ENCODE measurements at places on chromosomes 16 and 17. TPM values are rescaled to one million over a fixed set of nuclear protein-coding genes. Genes with fewer than 3 reads are reported as not detected.

ZNF598 gene
- 28.5 TPM for total RNA-seq

DNA sequence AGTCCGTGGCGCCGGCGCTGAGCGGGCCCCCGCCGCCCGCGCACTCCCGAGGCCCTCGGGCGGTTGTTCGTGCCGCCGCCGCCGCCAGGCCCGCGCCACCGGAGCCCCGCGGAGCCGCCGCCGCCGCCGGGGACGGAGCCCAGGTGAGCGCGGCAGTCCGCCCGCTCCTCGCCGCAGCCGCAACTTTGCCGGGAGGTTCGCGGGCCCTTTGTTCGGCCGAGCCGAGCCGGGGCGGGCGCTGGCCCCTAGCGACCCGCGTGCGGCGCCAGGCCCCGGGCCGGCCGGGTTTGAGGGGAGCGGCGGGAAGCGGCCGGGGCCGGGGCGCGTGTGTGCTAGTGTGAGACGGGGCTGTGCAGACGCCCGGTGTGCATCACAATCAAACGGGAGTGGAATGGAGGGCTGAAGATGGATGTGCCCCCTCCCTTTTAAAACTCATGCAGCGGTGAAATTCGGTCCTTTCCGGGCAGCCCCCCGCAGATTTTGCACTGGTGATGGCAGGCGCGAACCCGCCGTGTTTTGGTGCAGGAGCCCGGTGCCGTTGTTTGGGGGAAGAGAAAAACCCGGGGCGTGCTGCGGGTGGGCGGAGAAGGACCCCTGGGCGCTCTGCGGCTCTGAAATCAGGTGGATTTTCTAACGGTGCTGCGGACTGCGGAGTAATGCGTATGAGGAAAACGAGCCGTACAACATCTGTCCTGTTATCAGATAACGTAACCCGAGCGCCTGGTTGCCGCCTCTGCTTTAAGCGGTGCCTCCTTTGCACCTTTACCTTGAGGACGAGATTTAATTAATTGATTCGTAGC is 823 bp downstream of the TNRC6C start:
- ATAC-seq: peak; percentile 0

DNA sequence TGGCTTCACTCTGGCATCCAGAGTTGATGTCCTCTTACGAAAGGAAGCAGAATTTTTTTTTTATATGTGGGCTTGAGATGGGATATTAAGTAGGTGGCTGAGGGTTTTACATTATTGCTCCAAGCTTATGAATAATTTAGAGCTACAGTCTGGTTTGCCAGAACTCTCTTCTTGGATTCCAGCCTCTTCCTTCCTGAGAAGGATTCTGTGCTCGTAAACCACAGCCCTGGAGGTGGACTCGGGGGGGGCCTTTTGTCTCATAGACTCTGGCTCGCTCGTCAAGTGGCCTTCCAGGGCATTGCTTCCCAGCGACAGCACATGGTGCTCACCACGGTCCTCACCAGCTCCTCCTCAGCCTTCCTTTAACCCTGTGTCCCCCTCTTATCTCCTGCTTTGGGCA is 43.2 kb downstream of the TMEM11 start:
- no peak for ATAC-seq

DNA sequence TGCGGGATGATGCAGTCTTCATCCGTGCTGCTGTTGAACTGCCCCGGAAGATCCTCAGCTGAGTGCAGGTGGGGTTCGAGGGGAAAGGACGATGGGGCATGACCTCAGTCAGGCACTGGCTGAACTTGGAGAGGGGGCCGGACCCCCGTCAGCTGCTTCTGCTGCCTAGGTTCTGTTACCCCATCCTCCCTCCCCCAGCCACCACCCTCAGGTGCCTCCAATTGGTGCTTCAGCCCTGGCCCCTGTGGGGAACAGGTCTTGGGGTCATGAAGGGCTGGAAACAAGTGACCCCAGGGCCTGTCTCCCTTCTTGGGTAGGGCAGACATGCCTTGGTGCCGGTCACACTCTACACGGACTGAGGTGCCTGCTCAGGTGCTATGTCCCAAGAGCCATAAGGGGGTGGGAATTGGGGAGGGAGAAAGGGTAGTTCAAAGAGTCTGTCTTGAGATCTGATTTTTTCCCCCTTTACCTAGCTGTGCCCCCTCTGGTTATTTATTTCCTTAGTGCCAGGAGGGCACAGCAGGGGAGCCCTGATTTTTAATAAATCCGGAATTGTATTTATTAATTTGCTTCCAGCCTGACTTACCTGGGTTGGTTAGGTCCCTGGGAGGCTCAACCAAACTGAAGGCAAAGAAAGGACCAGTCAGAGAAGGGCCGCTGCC is 5.8 kb downstream of the TRAF4 start:
- ATAC-seq: no peak

- peak; percentile 83 for ATAC-seq
These were observed 224.9 kb downstream of the SEC14L1 start for GRCh38 chr17:77365584-77366186.

- no peak for ATAC-seq
These were observed 6.7 kb downstream of the FOXF1 start for GRCh38 chr16:86517033-86517432.

PRR29 gene
- 1.1 TPM for total RNA-seq

DNA sequence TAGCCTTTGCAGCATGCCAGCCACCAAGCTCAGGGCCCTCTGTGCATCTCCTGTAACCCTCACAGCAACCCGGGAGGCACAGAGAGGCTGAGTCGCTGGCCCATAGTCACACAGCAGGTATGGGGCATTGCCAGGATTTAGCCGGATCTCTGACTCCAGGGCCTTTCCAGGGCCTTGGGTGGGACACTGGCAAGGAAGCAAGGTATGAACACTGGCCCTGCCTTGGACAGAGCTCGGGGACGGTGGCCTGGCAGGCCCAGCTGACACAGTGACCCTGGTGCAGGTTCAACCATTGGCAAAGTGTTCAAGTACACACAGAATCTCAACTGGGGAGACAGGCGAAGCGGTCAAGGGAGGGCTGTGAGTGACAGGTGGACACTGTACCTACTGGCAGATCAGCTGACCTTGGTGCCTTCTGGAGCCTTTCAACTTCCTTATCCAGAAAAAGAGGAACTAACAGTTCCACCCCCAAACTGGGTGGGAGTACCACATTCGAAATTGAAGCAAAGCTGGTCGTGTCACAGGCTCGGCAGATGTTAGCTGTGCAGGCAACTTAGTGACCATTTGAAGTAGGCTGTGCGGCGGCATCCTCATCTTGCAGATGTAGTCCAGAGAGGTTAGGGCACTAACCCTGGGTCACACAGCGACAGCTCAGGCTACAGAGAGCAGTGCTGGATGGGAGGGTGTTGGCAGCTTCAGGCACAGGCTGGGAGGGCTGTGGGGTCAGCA is 287.4 kb downstream of the SEC14L1 start:
- no peak for ATAC-seq

GRCh38 chr17:31580706-31581490 is 189.4 kb downstream of the RAB11FIP4 start:
- ATAC-seq: peak; percentile 82

DNA sequence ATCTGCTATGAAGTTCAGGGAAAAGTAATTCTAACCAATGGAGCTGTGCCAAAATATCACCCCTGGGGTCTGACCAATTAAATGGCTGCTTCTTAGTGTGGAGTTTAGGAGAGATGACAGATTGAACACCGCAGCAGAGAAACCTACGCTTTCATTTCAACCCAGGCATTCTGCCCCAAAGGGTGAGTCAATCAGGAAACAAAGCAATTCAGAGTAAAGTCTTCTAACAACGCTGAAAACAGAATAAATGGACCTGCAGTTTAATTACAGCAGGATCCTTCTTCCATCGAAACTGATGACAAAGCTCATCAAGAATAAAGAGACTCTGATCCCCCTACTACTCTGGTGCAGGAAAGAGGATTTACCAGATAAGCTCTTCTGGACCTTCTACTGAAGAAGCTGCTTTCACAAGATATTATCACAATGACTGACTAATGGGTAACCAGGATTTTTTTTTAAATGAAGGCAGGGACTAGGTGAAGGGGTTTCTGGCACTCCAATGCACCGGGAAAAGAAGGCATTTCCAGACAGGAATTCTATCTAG is 16.7 kb downstream of the RFFL start:
- no peak for ATAC-seq

GRCh38 chr17:22268912-22269220 is 576.5 kb downstream of the KCNJ18 start:
- ATAC-seq: no peak

BCKDK gene
- total RNA-seq: 70.2 TPM

C17orf107 gene
- 0.30 TPM for total RNA-seq

DNA sequence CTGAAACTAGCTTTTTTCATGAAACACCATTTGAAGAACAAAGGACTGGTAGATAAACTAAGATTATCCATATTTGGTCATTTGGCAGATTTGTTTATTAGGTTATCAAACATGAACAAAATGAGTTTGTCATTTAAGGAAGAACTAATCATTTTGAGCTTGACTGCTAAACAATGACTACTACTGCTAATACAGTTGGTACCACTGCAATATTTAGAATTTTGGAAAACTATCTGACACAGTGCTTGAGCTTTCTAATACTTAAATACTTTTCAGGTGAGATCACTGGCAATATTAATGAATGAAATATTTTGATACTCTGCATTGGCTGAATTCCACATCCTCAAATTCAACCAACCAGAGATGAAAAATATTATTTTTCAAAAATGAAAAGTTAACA is 47.2 kb downstream of the MED13 start:
- no peak for ATAC-seq

DNA sequence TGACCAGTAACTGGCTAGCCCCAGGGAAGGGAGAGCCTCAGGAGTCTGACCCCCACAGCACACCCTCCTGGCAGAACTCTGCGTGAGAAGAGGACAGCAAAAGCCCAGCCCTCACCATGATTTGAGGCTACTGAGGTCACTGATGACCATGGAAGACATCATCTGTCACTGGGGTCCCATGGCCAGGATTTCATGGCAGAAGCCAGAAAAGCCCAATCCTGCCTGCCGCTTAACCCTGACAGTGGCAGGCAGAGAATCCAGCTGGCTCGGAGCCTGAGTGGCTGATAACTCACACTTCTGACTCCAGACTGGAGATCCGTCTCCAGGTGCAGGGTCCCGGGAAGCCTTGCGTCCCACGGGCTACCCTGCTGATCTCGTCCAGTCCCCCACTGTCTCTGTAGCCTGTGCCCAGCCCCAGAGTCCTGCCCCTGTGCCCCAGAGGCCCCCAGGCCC is 17.5 kb downstream of the GRIN2C start:
- ATAC-seq: no peak

GRCh38 chr16:89431158-89431584 is 59.2 kb downstream of the ANKRD11 start:
- ATAC-seq: peak; percentile 70

DNA sequence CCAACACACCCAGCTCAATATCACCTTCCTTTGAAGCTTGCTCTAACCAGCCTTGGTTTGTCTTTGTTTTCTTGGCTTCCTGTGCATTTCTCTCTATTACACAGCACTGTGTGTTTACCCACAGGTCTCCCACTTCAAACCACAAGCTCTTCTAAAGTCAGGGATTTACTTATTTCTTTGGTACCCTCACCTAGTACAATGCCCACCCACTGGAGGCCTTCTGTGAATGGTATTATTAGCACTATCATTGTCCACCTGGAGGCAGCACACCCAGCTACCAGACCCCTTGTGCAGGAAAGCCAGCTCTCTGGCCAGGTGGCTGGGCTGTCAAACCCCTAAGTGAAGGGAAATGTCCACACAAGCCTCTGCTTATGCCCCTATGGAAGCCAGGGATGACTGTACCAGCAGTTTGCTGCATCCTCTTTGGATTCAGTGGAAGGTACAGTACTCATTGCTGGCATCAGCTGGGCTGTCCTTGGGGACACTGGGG is 9.4 kb upstream of the TOP2A start:
- ATAC-seq: no peak

CRYBA1 gene
- total RNA-seq: not detected

CD300H gene
- total RNA-seq: not detected

Data from gastroesophageal sphincter (tissue), 4 donors.